Stimulated activated CD8-positive, alpha-beta memory T cell treated with anti-CD3 and anti-CD28 coated beads, Interleukin-2, amount 100 ng/mL, for 48 hours (primary cell): ENCODE measurements at places on chromosomes 12 and 14.

DNA sequence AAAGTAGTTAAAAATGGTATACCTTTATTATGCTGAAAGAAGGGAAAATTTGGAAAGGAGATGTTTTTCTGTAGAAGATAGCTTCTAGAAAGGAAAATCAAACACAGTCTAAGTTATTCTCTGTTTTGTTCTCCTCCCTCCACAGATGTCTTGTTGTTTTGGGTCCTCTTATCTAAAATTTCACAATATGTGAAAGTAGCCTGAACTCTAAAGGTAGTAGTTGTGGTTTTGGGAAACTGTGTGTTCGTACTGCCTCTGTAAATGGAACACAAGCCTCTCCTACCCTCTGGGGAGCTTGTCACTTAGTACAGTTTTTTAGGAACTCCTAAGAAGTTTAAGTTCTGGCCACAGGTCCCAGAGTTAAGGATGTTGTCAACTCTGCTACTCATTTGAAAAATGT, 112.6 kb downstream of the CRADD start:
- DNase-seq, result no peak

GRCh38 chr12:122371475-122372045, 50.9 kb downstream of the CLIP1 start:
- DNase-seq, result no peak

GRCh38 chr14:59771577-59771976, 99.0 kb downstream of the RTN1 start:
- DNase-seq, result no peak

GRCh38 chr14:73576391-73576790, 7.4 kb downstream of the ACOT2 start:
- DNase-seq, result no peak

- DNase-seq, result no peak
Measured at GRCh38 chr14:53872681-53873089, 83.9 kb downstream of the BMP4 start.

DNA sequence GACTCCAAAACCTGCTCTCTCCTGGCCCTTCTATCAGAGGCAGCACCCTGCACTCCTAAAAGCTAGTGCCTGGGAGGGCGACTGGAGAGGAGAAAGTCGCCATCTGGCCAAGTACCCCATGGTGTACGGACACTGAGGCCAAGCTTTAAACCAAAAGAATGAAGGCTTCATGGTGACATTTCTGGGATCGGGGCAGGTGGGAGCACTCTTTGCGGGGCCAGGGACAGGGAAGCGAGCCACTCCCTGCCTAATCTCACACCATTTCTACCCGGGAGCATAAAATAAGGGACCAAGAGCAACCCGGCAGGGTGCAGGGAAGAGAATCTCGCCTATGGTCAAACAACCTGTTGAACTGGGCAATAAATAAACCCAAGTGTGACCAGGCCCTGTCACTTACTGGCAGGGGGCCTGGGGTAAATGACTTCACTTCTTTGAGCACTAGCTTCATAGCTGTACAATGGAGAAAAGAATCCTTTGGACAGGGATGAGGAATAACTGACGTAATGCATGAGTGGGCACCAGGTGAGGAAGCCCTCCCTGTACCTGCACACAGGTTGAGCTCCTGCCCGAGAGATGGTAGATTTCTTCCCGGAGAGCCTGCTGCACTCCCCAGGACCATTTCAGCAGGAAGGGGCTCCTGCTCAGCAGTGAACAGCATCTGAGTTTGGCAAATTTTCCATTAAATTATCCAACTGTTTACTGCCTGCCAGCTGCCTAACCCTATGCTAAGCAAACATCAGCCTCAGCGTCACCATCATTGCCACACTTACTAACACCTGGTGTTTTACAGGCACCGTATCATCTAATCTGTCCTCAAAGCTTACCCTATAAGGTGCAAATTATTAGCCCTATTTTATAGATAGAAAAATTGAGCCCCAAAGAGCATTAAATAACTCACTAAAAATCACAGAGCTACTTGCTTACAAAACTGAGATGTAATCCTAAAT, 2.0 kb downstream of the SERPINA1 start:
- DNase-seq, result no peak

GRCh38 chr12:8628731-8629130, 16.1 kb upstream of the AICDA start:
- no peak for DNase-seq

GRCh38 chr14:74580275-74580672, 31.8 kb downstream of the LTBP2 start:
- DNase-seq, result no peak
